ENCODE measurements at places on chromosomes 5 and 9.

- no peak for DNase-seq
Measured at GRCh38 chr9:136046554-136046920, 48.6 kb downstream of the NACC2 start.

GRCh38 chr9:85038061-85038460, 368.5 kb downstream of the NTRK2 start:
- DNase-seq = no peak

- DNase-seq = no peak
Measured at GRCh38 chr5:77172713-77173328, 37.7 kb upstream of the PDE8B start.

GRCh38 chr5:92962752-92963151, 618.3 kb downstream of the NR2F1-AS1 start:
- no peak for DNase-seq

DNA sequence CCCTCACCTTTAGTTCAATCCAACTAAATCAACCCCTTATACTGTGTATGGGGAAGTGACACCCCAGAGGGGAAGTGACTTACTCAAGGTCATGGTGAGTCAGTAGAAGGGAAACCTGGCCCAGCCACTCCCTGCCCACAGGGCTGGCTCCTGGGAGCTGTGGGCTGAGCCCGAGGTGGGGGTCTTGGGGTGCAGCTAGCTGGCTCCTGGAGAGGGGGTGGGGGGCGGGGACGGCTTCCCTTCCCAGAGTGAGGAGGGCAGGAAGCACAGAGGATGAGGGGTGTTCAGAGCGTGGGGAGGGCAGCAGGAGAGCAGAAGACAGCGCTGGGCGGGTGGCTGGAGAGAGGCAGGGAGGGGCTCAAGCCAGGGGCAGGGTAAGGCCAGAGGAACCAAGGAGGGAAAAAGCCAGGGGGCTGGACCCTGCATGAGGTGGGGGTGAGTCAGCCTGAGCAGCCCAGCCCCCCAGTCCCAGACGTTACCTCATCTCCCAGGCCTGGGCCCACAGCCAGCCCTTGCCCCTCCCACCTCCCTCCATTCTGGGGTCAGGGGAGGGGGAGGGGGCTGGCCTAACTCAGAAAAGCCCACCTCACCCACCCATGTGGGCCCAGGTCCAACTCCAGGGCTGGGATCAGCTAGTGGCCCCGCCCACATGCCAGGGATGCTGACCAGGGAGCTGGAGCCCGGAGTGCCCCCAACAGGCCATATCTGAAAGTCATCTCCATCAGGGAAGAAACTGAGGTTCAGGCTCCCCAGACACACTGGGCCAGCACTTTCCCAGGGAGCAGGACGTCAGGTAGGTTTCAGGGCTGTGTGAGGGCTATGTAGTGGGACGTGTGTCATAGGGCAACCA, 2.8 kb downstream of the PDLIM7 start:
- no peak for DNase-seq

DNA sequence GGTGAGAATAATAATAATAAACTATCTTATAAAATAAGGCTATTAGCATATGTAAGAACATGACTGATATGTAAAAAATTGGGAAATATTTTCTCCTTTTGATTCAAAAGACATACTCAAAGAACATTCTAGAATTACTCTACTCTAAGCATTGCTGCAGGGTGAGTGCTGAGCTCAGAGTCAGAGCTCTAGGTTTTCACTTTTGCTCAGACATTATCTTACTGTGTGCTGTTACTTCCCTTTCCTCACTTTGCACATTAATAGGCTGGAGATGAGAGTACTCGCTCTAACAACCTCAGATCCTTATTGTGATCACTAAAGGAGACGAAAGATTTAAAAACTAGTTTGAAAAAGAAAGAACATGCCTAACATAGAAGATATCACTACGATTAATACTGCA, 99.4 kb upstream of the C9orf72 start:
- DNase-seq = no peak

GRCh38 chr9:105928416-105928815, 234.1 kb downstream of the TMEM38B start:
- no peak for DNase-seq

DNA sequence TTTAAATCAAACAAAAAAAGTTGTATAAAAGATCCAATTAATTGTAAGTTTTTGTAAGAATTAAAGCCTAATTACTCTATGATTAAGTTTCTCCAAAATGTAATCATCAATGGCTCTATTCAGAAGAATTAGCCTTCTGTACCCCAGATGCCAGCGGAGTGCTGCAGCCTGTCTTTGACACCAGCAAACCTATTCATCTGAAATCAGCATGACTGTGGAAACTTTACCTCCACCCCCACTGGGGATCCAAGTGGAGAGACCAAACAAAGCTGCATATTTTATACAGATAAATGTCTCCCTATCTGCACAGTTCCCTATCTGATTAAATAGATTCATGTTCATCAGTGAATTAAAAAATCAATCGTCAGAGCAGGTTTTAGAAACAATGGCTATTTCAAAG, 426.8 kb downstream of the KIAA0825 start:
- no peak for DNase-seq

DNA sequence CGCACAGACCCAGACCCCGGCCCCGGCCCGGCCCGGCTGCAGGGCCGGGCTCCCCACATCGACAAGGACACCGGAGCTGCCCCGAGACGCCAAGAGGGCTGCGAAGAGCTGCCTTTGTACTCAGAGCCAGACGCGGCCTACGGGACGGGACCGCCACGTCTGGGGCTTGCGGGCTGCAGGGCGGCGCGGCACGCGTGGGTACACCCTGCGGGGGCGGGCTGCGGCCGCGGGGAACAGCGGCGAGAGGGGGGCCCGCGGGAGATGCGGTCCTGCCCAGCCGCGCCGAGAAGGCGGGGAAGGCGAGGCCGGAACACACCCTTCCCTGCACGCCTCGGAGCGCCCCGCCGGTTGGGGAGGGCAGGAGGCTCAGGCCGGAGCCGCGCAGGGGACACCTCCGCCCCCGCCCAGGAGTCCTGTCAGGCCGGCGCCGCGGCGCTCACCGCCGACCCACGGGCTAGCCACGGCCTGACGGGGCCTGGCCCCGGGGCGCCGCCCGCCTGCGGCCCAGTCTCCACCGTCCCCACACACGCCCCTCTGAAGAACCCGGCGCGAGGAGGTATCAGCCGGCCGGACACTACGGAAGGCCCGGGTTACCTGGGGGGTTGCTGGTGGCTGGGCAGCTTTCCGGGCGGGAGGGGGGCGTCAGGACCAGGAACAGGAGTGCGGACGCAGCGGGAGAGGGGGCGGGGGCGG, 478 bp downstream of the RAB14 start:
- peak; percentile 49 for DNase-seq

DNA sequence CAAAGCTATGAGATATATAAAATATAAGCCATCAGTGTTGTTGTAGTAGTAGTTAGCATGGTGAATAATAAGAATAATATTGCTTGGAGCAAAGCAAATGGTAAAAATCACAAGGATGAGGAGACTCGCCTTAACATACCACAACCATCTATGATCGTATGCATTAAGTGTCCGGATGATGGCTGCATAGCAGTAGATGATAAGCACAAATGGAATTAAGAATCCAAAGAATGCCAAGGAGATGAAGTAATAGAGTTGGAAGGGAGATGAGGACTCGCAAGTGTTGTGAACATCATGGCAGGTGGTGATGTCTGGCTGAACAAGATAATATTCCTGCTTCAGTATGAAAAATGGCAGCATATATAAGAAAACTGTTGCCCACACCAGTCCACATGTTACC, 5.5 kb downstream of the F2RL2 start:
- DNase-seq = no peak

GRCh38 chr9:126842220-126842842, 18.1 kb upstream of the ZBTB34 start:
- no peak for DNase-seq

GRCh38 chr5:100551183-100551582, 16.0 kb downstream of the FAM174A start:
- no peak for DNase-seq

DNA sequence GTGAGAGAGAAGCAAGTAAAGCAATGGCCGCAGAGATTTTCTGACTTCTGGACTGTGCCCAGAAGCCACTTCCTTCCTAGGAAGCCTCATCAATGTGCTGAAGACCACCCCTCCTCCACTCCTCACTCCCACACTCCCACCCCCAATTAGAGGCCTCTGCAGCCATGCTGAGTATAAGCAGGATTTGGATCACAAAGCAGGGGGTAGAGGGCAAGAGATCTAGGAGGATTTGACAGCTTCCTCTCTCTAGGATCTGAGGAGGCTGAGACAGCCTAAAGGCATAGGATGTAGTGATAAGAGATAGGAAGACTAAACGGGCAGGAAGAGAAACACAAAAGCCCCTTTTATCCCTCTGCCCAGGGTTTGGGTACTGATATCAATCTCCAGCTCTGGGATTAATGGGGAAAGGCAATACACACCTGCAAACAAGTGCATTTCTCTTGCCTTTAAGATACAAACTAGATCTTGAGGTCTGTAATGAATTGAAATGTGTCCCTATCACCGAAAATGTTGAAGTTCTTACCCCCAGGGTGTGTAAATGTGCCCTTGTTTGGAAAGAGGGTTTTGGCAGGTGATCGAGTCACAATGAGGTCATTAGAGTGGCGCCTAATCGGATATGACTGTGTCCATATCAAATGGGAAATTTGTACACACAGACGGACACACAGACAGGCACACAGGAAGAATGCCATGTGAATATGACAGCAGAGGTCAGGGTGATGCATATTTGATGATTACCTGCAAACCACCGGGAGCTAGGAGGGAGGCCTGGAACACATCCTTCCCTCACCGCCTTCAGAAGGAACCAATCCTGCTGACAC, 28.5 kb downstream of the KCNV2 start:
- DNase-seq = no peak

GRCh38 chr5:88060194-88060593, 208.5 kb downstream of the TMEM161B start:
- DNase-seq = no peak

GRCh38 chr9:128473104-128473503, 17.3 kb downstream of the ODF2 start:
- DNase-seq = no peak

DNA sequence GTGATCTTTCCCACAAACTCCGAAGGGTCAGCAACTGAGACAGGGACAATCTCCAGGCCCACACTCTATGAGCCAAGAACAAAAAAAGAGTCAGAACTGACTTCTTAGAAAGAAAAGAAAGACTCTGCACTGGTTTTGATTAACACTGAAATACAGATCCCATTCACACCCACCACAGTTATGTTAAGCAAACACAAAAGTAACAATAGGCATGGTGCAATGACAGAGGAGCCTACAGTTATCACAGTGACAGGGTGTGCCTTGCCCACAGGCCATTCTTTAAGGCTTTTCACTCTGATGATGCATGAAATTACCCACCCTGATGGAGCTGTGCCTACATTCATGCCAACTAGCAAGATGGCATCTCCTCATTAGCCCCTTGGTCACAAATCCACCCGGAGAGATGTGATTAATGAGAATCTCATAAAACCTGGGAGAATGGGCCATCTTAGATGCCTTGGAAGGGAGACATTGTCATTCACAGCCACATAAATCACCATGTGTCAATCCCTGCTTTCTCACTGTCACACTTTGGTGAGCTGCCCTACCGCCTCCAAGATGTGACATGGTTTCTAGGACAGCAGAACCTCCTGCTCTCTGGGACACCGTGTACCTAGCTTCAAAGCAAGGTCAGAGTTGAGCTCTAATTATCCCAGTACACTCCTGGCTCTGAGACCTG, 27.6 kb upstream of the FSTL4 start:
- DNase-seq = no peak

- no peak for DNase-seq
Measured at GRCh38 chr5:175335691-175336090, 108.3 kb downstream of the DRD1 start.

GRCh38 chr9:134825025-134825424, 55.6 kb upstream of the FCN2 start:
- no peak for DNase-seq

GRCh38 chr9:98418578-98419259, 163.3 kb upstream of the TBC1D2 start:
- no peak for DNase-seq

DNA sequence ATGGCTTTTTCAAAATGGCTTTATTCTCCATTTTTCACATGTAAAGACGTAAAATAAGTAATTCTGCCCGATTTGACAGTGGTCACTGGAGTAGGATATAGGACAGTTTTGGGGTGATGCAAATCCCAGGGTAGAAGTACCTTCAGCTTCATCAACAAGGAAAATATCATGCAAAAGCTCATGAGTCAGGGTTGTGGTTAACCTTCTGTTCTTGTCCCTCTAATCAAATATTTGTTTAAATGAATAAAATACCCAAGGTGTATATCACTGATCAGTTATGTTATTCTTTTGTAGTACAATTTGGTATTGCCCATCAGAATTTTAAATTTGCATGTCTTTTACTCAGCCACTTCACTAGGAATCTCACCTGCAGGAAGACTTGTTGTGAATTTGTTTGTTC, 40.0 kb downstream of the FBXL7 start:
- no peak for DNase-seq

DNA sequence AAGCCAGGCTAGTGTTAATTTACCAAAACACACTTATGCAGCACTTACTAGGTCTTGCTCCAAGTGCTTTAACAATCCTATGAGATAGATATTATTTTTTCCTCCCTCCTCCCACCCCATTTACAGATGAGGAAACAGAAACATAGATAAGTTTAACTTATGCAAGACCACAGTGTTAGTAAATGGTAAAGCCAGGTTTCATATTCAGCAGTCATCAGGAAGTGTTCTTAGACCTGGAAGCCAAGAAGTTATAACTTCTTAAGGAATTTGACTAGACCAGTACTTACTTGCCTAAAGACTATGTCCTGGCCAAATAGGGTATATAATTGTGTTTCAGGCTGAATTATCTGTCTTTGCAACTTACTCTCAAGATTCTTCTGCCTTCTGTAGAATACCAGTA, 15.9 kb downstream of the ABHD17B start:
- DNase-seq = no peak

- DNase-seq = no peak
Measured at GRCh38 chr9:125436613-125437443, 175.2 kb downstream of the GAPVD1 start.

GRCh38 chr9:101639311-101639710, 44.5 kb upstream of the PPP3R2 start:
- no peak for DNase-seq

GRCh38 chr5:112125903-112126302, 293.2 kb downstream of the EPB41L4A start:
- DNase-seq = no peak

DNA sequence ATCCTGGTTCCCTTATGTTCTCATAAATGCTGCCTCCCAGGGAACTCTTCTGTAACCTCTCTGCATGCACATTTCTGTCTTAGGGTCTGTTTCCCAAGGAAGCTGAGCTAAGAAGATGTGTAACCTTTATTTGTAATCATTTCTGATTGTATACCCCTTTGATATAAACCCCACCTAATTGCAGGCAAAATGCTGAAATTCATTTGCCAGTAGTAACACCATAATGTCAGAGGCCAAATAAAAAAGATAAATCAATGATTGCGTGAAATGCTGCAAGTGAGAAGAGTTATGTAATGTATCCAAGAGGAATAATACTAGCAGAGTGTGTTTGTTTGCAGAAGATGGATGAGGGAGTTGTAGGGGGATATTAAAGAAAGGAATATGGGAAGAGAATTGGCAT, 822.6 kb upstream of the GRAMD2B start:
- DNase-seq = no peak

GRCh38 chr5:158170060-158170459, 311.1 kb upstream of the CLINT1 start:
- no peak for DNase-seq

GRCh38 chr5:101717721-101718120, 578.4 kb downstream of the SLCO4C1 start:
- DNase-seq = no peak
